ENCODE measurements at places on chromosomes 3 and 15.
A peak's percentile ranks its signal among the peaks of the same experiment; 100 is the strongest.

- H3K4me1 ChIP-seq, result no peaks in the 10 kb centered on the region
- H3K27me3 ChIP-seq, result no peaks in the 10 kb centered on the region
- DNase-seq, result no peak
- H3K4me3 ChIP-seq, result no peak overlapping the region
- no peaks in the 10 kb centered on the region for H3K36me3 ChIP-seq
- no peak overlapping the region for H3K27ac ChIP-seq
These were observed 173.9 kb downstream of the NR2F2 start for GRCh38 chr15:96504371-96504770.

- H3K36me3 ChIP-seq, result no peaks in the 10 kb centered on the region
- peak; percentile 5 for DNase-seq
- peaks cover 54% of the 10 kb centered on the region for H3K27me3 ChIP-seq
These were observed at the start of gene GPR27 for GRCh38 chr3:71753701-71754609. GPR27 (plus strand) TSS chr3:71753855; CDS start chr3:71754050, 195 bp downstream.

- peak within 1 kb of the TSS; percentile 90 for H3K27ac ChIP-seq
- no peak for DNase-seq
These were observed at the start of gene LTK for GRCh38 chr15:41513506-41514227. LTK (minus strand) TSS chr15:41513827; CDS start chr15:41513709, 118 bp downstream.

GRCh38 chr3:151210676-151211381, 7.8 kb upstream of the GPR171 start:
- peaks cover 28% of the 10 kb centered on the region for H3K4me1 ChIP-seq
- H3K4me3 ChIP-seq, result peak overlapping the region; percentile 21
- H3K27ac ChIP-seq, result peak overlapping the region; percentile 55

DNA sequence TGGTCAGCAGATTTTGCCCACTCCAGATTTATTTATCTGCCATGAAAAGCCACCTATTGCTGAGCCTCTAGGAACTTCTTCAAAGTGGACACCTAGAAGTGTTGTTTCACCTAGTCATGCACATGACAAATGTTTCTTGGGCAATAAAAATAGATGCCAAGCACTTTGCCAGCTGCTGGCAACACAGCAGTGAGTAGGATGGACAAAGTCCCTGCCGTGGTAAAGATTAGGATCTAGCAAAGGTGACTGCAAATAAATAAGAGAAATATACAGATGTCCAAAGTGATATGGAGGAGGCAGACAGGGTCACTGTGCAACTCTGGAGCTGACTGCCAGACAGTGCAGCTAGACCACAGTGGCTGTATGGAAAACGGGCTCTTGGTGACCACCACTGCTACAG, 137.9 kb downstream of the SUCLG2 start:
- H3K4me1 ChIP-seq, result no peaks in the 10 kb centered on the region
- H3K4me3 ChIP-seq, result no peak overlapping the region
- H3K27me3 ChIP-seq, result no peaks in the 10 kb centered on the region

DNA sequence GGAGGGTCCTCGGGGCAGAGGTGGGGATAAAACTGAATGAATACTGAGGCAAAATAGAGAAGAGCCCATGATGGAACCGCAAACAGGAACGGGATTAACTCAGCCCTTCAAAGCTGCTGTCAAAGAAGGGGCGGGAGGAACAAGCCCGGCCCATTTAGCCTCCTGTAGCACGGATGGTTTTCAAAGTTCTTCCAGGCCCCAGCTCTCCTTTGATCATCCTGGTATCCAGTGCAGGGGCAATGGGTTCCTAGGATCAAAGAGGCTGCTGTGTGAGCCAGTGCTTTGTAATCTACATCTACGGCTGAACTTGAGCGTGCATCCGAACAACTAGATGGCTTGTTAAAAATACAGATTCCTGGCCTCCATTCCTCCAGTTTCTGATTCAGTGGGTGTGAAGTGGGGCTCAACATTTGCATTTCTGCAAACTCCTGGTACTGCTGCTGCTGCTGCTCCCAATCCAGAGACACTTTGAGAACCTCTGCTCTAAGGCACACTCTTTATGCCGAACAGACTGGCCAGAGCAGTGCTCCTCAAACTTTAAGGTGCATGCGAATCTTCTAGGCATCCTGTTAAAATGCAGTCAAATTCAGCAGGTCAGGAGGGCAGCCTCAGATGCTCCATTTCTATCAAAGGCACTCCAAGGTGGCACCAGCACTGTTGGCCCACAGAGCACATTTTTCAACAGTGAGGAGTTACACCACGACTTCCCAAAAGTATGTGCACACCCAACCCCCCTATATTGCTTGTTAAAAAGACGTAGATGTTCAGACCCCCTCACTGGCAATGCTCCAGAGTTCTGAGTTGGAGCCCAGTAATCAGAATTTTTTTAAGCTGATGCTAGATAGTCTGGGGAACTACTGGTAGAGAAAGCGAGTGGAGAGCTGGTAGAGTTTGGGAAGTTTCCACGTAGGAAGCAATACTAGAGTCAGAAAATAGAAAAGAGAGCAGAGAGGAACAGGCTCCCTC, 5.6 kb downstream of the GALNT15 start:
- H3K27ac ChIP-seq, result no peak overlapping the region
- H3K4me1 ChIP-seq, result peaks cover 6% of the 10 kb centered on the region
- no peak overlapping the region for H3K4me3 ChIP-seq
- H3K27me3 ChIP-seq, result peaks cover 41% of the 10 kb centered on the region
- no peak for DNase-seq

DNA sequence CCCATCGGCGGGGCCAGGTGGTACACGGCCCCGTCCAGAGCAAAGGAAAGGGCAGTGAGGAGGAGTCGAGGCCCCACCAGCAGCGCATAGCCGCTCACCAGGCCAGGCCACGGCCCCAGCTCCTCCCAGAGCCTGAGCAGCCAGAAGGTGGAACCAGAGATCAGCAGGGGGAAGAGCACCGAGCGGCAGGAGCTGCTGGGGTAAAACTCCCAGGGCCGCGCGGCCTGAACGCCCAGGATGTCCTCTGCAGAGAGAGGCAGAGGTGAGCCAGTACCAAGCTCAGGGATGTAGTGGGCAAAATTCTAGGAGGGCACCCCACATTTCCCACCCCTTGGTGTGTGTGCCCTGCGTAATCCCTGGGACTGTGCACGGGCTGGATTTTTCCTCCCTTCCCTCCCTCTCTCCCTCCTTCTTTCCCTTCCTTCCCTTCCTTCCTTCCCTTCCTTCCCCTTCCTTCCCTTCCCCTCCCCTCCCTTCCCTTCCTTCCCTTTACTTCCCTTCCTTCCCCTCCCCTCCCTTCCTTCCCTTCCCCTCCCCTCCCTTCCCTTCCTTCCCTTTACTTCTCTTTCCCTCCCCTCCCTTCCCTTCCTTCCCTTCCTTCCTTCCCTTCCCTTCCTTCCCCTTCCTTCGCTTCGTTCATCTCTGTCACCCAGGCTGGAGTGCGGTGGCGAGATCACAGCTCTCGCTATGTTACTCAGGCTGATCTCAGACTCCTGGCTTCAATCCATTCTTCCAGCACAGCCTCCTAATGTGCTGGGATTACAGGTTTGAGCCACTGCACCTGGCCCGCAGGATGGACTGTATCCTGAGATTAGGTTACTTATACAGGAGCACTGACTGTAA, 6.3 kb upstream of the NCBP2 start:
- no peak overlapping the region for H3K27ac ChIP-seq
- H3K36me3 ChIP-seq, result peaks cover 9% of the 10 kb centered on the region
- H3K4me3 ChIP-seq, result no peak overlapping the region
- no peaks in the 10 kb centered on the region for H3K27me3 ChIP-seq
- DNase-seq, result no peak

DNA sequence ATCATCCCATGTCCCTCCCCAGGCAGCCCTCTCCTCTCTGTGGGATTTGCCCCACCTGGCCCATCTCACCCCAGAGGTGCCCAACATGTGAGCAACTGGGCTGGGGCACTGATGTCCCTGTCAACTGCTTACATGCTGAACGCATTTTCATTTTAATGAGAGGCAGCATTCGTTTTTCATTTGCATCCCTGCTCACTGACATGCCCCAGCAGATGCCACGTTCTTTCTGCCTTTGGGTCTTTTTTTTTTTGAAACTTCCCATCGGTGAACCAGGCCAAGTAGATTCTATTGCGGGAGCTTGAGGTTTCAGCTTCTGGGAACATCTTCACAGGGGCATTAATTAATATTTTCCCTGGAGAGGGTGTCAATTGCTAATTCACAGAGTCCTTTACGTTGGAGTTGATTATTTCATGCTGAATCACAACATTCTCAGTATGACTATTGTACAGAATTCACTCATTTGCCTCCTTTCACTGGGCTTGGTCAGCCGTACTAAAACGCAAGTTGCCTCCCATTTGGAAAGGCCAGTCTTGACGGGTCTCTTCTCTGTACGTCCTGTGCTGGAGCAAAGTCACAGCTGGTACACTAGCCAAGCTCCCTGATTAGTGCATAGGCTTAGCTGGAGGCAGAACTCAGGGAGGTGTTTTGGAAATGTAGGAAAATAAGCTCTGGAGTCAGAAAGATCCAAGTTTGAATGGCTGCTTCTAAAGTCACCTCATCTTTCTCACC, 69.8 kb downstream of the CHRNA7 start:
- no peak for DNase-seq
- H3K4me1 ChIP-seq, result no peaks in the 10 kb centered on the region
- peaks cover 65% of the 10 kb centered on the region for H3K27me3 ChIP-seq

DNA sequence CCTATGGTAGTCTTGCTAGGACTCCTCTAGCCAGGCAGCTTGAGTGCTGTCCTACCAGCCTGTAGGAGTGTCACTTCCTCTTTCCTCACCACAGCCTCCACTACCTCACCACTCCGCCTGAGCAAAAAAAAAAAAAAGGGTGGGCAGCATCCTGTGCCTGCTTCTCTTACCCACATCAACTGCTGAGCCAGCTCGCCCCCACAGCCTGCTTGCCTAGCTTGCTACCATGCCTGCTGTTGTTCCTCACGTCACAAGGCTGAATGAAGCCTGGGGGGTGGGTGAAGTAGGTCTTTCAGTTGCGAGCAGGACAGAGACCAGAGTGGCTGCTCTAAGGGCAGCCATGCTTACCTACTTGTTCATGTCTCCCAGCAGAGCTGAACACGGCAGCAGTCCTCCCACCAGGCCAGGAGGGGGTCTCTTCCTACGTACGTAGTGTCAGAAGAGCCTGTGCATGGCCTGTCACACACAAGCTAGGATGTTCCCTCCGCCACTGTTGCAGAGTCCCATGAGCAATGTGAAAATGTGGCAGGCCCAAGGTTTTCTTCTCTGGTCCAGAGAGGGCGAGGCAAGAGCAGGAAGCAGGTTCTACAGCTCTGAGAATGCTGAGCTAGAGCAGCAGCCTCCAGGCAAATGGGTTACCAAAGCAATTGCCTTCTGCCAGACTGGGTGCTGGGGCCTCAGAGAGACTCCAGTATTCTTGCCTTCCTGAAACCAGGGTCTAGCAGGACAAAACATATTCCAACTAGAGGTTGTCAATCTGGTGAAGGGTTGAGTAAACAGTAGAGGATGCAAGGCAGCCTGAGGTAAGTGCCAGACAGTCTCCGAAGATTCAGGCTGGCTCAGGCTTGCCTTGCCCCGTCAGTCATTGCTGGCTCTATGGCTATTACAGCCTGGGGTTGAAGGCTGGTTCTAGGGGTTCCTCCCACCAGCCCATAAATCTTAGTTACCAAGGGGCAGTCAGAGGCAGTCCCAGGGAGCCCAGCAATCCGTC, 8.1 kb downstream of the PPM1M start:
- H3K27ac ChIP-seq, result peak overlapping the region; percentile 98
- peak overlapping the region; percentile 83 for H3K4me3 ChIP-seq
- H3K27me3 ChIP-seq, result no peaks in the 10 kb centered on the region
- DNase-seq, result peak; percentile 82
- H3K4me1 ChIP-seq, result peaks cover 62% of the 10 kb centered on the region

DNA sequence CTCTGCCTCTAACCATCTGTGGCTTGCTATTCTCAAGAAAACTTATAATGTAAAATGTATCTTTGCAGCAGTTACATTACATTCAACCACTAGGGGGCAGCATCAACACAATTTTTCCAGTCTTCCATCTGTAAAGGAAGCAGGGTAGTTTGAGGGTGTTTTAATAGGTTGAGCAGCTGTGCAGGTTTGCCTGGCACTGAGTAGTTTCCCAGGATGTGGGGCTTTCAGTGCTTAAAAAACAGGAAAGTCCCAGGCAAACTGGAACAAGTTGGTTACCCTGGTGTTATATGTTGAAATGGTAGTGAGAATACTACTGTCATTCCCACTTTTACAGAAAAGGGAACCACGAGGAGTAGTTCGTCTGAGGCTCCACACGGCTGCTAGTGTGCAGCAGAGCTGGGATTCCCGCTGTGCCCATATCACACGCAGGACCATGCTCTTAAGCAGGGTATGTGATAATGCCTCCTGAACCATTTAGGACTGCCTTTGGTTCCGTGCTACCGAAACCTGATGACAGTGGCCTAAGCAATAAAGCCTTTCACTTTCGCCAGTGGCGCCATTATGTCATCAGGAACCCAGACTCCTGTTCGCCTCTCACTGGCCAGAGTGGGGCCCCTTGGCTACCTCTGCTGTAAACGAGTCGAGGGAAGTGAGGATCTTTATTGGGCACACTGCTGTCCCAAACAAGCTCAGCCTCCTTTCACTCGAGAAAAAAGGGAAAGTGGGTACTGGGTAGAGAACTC, 64.7 kb upstream of the ZBTB38 start:
- peaks cover 19% of the 10 kb centered on the region for H3K4me1 ChIP-seq
- DNase-seq, result peak; percentile 70
- no peak overlapping the region for H3K27ac ChIP-seq
- H3K27me3 ChIP-seq, result no peaks in the 10 kb centered on the region

DNA sequence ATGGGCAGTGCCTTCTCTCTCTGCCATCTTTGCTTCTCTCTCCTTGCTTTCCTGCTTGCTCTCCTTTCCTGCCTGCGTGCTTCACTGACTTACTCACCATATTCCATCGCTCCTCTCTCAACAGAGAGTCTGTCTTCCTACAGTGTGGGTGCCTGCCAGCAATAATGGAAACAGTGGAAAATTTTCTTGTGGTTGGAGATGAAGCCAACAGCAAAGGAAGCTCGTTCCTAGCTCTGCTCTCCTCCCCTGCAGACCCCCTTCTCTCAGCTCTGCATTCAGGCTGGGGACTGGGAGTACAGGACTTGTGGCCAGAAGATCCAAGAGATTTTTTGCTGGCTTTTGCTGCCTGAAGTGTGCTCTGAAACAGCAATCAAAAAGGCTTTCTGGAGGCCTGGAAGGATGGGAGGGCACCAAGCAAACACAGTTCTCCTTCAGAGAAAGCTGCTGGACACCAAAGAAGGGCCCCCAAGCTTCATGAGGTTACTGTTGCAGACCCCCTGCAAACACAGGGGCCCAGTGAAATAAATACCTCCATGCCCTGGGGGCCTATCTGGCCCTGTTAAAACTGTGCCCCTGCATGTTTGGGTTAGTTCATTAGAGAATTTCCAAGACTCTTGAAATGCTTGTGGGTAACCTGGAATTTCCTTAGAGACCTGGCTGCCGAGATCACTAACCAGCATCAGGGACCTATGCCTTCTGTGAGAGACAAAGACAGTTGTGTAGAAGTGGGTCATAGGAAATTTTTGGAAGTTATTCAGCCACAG, 149.9 kb upstream of the RASGRP1 start:
- H3K27ac ChIP-seq, result no peak overlapping the region
- H3K36me3 ChIP-seq, result no peaks in the 10 kb centered on the region
- H3K4me3 ChIP-seq, result no peak overlapping the region
- H3K4me1 ChIP-seq, result no peaks in the 10 kb centered on the region

- H3K27me3 ChIP-seq, result peaks cover 40% of the 10 kb centered on the region
- no peak for DNase-seq
- H3K4me3 ChIP-seq, result no peak overlapping the region
These were observed 45.7 kb downstream of the THSD4 start for GRCh38 chr15:71160976-71161375.
